Fibroblast of skin of right quadriceps (primary cell): ENCODE measurements at places on chromosomes 3 and 15.

DNA sequence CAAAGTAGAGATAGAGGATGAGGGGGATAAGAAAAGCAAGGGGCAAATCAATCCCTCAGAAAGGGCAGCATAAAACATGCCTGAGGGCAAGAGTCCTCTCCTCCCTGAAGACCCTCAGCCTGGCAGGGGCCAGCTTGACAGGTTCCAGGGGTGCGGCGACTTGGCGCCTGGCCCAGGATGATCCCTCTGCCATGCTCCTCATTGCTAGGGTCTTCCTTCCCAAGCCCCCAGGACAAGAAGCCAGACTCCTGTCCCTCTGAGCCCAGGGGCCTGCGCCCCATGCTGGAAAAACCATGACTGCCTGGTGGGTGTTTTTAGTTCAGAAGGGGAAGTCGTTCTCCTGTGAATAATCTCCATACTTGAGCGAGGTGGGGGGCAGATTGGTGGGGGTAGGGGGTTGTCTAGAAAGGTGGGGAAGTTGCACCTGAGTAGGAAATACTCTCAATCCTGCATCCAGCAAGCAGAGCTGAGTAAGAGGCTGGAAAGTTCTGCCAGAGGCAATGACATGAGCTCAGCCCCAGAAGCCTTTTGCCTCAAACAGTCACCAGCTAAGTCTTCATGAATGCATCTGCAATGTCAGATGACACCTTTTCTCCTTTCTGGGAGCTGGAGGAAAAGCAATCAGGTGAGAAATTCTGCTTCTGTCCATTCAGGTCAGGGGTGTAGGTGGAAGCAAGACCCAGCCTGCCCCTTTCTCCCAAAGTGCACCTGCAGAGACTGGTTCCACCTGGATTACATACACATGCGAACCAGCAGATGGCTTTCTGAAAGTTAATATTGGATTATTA, 18.3 kb downstream of the SLC12A8 start:
- peak; percentile 23 for DNase-seq

- DNase-seq, result no peak
These were observed 204.0 kb downstream of the PLCL2 start for GRCh38 chr3:17088602-17089313.

DNA sequence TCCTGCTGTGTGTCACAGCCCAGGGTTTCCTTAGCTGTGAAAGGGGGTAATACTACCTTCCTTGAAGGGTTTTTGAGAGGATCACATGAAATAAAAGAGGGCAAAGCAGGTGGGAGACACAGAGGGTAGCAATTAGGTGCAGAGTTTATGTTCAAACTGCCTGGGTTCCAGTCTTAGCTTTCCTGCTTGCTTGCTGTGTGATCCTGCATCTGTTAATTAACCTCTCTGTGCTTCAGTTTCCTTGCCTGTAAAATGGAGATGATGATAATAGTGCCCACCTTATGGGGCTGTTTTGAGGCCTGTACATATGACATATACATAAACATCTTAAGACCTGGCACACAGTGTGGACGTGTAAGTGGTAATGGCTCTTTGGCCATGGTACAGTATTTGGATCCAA, 35.0 kb downstream of the SPSB4 start:
- no peak for DNase-seq

DNA sequence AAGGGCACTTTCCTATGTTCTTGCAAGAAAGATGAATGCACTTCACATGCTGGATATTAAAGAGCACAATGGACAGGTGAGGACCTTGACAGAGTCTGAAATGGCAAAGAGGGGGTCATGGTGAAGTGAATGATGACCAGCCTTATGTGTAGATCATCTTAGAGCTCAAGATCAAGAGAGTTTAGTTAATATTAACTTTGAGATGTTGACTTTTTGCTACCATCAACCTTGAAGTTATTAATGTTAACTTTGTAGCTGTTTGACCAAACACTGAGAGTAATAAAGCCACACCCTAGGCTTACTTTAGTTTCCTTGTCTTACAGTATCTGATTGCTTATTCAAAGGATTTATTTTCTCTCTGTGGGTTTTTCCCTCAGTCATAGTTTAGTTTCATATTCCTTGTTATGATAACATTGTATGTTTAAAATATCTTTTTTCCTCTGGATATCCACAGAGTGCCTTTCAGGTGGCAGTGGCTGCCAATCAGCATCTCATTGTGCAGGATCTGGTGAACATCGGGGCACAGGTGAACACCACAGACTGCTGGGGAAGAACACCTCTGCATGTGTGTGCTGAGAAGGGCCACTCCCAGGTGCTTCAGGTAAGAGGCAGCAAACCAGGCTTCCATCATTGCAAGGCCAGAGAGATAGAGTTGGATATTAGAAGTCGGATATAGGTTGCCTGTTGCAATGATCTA, 5.4 kb downstream of the NFKBIZ start:
- DNase-seq, result no peak

- DNase-seq, result peak; percentile 37
These were observed 289.3 kb downstream of the EPHB1 start for GRCh38 chr3:135084405-135084804.

DNA sequence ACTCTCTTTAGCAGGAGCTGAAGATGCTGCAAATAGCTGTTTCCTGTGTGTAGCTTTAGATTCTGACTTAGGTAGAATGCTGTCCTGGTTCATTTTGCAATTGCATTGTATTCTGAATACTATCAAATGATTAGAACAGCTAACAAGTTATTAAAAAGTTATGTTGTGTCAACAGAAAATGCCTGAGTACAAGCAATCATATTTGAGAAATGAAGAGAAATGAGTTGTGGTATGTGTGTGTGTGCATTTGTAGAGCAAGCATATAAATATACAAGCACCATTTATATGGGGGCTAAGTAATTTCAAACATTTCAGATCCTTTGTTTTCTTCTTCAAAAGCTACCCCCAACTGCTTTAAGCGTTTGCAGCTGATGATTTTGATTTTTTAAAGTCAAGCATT, 7.8 kb downstream of the ZIC1 start:
- no peak for DNase-seq

DNA sequence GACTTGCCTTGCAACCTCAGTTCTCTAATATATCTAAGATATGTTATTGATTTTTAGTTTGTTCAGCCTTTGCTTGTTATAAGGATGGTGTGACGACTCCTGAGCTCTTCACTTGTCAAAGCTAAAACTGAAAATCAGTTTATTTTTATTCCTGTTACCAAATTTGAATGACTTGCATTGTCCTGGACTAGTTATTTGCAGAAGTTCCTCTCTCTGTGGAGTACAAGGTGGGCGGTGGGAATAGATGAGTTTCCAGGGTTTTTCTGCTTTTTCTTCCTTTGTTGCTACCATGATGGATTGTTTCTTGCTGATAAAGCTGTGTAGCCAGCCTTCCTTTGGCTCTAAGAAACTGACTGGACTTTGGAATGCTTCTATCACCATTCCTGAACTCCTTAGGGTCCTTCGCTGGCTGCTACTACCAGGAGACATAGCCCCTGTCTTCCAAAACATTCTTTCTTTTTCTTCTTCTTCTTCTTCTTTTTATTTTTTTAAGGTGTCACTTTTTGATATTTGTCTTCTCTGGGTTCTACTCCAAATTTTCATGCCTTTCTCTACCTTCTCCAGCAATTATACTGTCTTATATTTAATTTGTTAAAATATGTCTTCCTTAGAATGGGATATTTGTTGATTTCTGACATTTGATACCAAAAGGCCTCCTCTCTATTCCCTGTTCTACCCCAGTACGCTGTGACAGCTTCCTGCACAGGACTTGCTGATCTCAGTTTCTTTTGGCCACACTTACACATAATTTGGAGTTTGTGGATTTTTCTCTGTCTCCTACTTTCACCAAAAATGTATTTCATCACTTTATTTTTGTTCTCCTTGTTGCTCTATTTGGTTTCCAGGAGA, 145.1 kb upstream of the THRB start:
- no peak for DNase-seq

DNA sequence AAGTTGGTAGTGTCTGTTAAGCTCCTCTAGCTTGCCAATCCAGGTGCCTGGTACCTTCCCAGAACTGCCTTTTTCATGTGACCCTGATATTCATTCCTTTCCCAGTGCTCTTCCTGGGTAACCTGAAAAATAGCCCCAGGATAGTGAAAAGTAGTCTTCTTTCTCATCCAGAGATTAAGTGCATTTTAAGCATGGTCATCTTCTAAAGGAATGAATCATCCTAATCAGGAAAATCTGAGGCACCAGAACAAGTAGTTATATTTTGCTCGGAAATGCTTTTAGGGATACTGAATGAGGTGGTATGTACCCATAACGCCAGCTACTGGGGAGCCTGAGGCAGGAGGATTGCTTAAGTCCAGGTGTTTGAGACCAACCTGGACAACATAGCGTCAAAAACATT, 23.1 kb upstream of the PDCD6IP start:
- no peak for DNase-seq

DNA sequence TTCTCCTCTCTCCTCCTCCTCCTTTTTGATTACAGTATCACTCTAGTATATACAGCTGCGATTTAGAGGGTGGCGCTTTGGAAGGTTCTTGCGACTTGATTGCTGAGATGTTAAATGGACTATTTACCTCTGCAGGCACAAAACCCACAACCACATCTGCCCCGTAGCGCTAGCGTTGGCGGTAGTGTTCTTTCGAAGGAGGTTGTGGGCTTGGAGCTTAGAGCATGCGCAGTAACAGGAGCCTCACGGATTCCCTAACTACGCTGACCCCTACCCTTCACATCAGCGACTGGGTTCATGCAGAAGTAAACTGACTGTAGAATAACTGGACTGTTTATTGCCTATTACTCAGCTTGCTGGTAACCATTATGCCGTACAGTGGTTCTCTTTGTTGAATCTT, 58.0 kb downstream of the CGGBP1 start:
- DNase-seq, result no peak

GRCh38 chr3:37096288-37096687, 78.1 kb downstream of the LRRFIP2 start:
- peak; percentile 79 for DNase-seq

GRCh38 chr15:86163816-86164215, 84.1 kb downstream of the AGBL1 start:
- peak; percentile 47 for DNase-seq

- peak; percentile 67 for DNase-seq
These were observed 502.2 kb downstream of the PYDC2 start for GRCh38 chr3:191963182-191963581.

DNA sequence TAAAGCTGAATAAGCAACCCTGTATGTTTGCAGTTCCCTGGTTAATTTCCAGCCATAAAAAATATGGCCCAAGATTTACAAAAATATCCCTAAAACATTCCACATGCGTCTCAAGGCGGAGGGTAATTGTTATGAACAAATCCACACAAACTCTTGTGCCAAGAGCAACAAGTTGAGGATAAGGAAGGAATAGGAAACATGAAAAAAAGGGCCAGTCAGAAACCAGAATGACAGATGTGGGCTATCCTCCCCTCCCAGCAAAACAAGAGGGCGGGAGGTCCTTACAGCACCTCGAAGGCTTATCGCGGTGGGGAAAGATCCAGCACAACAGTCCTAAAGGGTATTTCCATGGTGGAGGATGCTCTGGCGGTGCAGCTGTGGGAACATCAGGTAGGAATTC, 155.6 kb upstream of the HES1 start:
- DNase-seq, result no peak

DNA sequence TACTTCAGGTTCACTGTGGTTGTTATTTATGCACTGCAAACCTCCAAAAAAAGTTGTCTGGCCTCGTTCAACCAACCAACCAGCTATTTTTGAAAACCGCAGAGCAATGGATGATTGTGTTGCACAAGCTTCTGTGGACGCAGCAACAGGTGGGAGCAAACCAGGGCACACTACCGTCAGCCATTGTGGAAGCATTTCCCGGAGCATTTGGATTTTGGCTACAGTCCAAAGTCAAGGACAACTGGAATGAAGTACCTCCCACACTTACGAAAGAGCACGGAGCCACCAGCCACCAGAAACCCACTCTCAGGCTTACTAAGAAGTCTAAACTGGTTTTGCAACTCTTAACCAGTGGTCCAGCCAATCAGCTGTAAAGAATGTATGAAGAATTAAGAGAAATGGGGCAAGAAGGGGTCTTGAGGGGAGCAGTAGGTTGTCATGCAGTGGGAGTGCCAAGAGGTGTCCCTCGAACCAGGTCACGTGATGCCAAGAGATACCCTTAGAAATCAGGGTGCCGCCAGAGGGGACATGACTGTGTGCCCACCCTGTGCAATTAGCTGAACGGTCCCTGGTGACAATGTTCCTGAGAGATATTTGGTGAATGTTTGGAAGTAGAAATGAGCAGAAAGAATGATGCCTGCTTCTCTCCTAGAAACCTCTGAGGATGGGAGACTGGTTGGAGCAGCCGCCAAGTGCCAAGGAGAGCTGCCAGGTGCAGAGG, 68.9 kb upstream of the PCSK6 start:
- no peak for DNase-seq

GRCh38 chr15:68272721-68273271, 4.7 kb upstream of the FEM1B start:
- DNase-seq, result peak; percentile 93

- DNase-seq, result peak; percentile 98
These were observed at the start of gene APEH for GRCh38 chr3:49673715-49674496. Gene APEH (plus strand): TSS chr3:49674351. CDS start chr3:49674402, 51 bp downstream.

DNA sequence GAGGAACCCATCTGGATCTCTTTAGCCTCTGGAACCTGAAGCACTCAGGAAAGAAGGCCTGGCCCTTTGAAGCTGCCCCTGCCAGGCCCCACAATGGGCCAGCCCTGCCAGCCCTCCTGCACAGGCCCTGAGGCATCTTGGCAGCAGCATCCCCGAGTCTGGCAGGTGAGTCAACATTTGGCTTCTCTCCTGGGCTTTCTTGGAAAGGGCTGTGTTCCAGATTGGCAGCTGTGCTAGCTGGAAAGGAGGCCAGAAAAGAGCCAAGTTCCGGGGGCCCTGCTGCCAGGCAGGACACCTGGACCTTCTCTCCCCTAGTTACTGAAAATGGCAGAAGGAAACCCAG, 187.2 kb downstream of the SHQ1 start:
- DNase-seq, result peak; percentile 58

- no peak for DNase-seq
These were observed 1.4 kb upstream of the RPSA start for GRCh38 chr3:39404943-39405686.

- DNase-seq, result no peak
These were observed 258.6 kb upstream of the RASGRP1 start for GRCh38 chr15:38823263-38823662.

GRCh38 chr3:80050826-80051601, 283.2 kb upstream of the ROBO1 start:
- no peak for DNase-seq

DNA sequence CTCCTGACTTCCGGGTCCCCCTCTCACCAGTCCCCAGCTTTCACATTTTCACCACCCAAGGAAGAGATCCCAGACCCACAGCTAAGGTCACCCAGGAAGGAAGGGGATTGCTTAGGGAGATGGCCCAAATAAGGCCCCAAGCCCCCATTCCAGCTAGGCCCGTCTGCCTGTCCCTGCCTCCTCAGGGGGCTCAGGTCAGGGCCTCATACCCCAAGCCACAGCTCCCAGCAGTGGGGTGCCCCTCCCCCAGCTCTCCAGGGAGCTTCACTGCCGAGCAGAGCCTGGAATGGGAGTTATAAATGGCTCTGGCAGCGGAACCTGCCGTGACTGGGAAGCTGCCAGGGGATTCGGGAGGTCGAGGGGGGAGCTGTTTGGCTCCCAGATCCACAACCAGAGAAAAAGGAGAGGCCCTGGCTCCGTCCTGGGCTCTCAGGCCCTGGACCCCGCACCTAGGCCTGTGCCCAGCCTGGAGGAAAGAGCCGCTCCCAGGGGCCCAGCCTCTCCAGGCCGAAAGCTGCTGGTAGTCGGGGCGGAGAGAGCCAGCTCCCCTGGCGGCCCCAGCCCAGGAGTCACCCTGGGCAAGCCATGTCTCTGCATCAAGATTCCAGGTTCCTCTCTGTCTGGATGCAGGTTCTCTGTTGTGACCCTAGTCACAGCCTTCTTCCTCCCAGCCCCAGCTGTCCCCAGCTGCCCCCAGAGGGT, 550 bp downstream of the CCDC9B start:
- DNase-seq, result peak; percentile 81
